ENCODE measurements at places on chromosomes 5 and 9. TPM values are rescaled to one million over a fixed set of nuclear protein-coding genes. Genes with fewer than 3 reads are reported as not detected.

- no peak for DNase-seq
Measured at GRCh38 chr9:8436786-8437185, 637.2 kb upstream of the DMAC1 start.

DNA sequence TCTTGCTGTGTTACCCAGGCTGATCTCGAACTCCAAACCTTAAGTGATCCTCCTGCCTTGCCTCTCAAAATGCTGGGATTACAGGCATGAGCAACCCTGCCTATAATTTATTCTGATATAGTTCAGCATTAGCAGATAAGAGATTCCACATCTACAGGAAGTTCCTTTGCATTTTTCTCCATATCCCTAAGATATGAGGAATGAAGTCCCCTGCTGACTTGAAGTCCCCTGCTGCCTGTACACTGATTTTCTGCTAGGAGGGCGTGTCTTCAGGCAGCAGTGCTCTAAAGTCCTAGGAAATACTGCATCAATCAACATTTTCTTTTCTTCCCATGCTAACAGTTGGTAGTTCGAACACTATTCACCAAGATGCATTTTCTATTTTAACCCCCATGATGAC, 105.8 kb downstream of the ARHGAP26 start:
- no peak for DNase-seq

C8G gene
- polyA plus RNA-seq, result 0.44 TPM

CCL21 gene
- polyA plus RNA-seq, result 8.4 TPM

GRCh38 chr5:624951-625230, 12.8 kb downstream of the CEP72 start:
- DNase-seq, result no peak

GRCh38 chr5:69001627-69002026, 92.2 kb upstream of the SLC30A5 start:
- no peak for DNase-seq

- no peak for DNase-seq
Measured at GRCh38 chr5:172642926-172643871, 2.1 kb downstream of the NEURL1B start.

GRCh38 chr5:23146183-23146582, 293.0 kb upstream of the CDH12 start:
- no peak for DNase-seq

GRCh38 chr9:26516773-26517343, 375.7 kb downstream of the CAAP1 start:
- DNase-seq, result no peak

GRCh38 chr9:98558575-98558974, 150.2 kb downstream of the GABBR2 start:
- DNase-seq, result no peak

GLRA1 gene
- not detected for polyA plus RNA-seq

GRCh38 chr5:71695071-71695470, 24.0 kb upstream of the CARTPT start:
- DNase-seq, result no peak

DNA sequence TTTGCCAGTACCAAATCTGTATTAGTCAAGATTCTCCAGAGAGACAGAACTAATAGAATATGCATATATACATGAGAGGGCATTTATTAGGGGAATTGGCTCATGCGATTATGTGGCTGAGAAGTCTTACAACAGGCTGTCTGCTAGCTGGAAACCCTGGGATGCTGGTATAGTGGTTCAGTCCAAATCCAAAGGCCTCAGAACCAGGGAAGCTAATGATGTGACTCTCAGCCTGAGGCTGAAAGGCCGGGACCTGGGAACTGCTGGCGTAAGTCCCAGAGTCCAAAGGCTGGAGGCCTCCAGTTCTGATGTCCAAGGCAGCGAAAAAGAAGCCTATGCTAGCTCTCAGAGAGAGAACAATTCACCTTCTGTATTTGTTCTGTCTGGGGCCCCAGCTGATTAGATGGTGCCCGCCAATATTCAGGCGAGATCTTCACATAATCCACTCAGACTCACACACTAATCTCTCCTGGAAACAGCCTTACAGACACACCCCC, 84.1 kb downstream of the KIAA1958 start:
- DNase-seq, result no peak

DOCK8 gene
- polyA plus RNA-seq, result 13.6 TPM

DNA sequence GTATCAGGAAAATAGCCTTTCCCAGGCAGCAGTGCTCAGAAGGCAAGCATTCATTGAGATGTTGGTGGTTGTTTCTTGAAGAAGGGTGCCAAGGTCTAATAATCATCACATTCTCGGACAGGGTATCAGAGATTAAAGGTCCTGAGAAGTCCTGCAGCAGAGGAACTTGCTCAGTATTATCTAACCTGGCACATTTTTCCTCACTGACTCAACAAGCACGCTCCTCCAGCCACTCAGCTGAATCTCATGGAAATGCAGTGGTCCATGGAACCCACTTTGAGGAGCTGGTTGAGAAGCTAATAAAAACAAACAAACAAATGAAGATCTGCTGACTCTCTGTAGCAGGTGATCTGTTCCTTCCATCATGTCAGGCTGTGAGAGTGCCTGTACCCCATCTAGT, 35.3 kb upstream of the ICE1 start:
- no peak for DNase-seq

- DNase-seq, result no peak
Measured at GRCh38 chr9:123861086-123861755, 68.7 kb downstream of the DENND1A start.

PCDHB7 gene
- 4.2 TPM for polyA plus RNA-seq

DNA sequence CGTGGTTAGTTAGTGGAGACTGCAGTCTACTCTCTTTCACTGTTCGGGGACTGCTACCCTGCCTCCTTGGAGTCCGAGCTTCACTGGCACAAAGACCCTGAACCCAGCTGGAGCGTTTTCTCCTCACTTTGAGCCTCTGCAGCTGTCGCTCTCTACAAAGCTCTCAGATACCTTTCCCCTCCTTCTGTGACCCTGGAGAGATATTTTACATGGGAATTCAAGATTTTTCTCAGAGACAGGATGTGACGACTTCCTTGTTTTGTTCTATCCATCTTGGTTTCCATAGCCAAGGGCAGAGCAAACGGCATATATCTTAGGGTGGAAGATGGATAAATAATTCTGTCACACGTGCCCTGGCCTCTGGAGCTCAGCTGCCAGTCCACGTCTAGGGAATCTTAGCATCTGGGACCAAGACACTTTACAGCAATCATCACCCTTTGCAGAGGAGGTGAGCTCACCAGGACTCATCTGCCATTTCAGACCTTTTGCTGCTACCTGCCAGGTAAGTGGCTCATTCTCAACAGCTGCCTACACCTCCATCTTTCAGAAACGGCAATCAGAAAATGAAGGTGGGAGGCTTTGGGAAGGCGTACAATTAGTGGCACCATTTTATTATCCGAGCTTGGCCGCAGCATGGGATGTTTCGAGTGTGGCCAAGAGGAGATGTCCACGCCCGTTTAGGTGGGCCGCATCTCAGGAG, at the start of gene BTNL9:
BTNL9 (plus strand) TSS at position 336 of the 700 bp plus-strand sequence. CDS start 5,224 bp downstream, outside the sequence.
- DNase-seq, result no peak

- DNase-seq, result no peak
Measured at GRCh38 chr9:69332067-69332685, 7.2 kb downstream of the ENTREP1 start.

SAXO1 gene
- polyA plus RNA-seq, result 0.29 TPM

DNA sequence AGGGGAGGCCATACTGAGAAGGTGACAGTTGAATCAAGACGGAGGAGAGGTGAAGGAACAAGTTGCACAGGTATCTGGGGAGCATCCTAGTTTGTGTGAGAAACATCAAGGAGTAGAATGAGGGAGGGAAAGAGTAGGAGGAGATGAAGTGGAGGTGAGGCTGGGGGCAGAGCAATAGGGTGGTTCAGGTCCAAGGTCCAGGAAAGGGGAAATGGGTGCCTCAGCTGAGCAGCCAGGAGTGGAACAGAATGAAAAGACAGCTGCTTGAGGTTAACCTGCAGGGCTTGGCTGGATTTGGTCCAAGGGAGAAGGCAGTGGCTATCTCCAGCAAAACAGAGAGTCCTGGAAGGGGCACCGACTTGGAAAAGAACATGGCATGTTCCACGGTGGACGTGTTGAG, 5.3 kb downstream of the SLC1A1 start:
- no peak for DNase-seq

GRCh38 chr5:134460551-134460950, 48.9 kb upstream of the CDKN2AIPNL start:
- no peak for DNase-seq

GRCh38 chr5:157116483-157116954, 7.7 kb upstream of the HAVCR2 start:
- no peak for DNase-seq
